ENCODE measurements at places on chromosomes 7 and 10. TPM values are rescaled to one million over a fixed set of nuclear protein-coding genes. Genes with fewer than 3 reads are reported as not detected.

Gene STEAP1
- total RNA-seq: 1.5 TPM

Gene WNT16
- not detected for total RNA-seq

Gene HKDC1
- total RNA-seq: not detected

Gene MYH16
- total RNA-seq: not detected

Gene TCAF2
- total RNA-seq: 0.52 TPM

Gene ZNF488
- total RNA-seq: not detected

Gene DNA2
- total RNA-seq: 1.5 TPM

Gene SPDYE6
- not detected for total RNA-seq

Gene SMIM30
- total RNA-seq: 114 TPM

Gene EGR2
- 0.55 TPM for total RNA-seq

Gene KIFBP
- 50.5 TPM for total RNA-seq

Gene NUP205
- total RNA-seq: 16.0 TPM

Gene ST8SIA6
- total RNA-seq: 7.4 TPM

Gene PRTFDC1
- 9.1 TPM for total RNA-seq

Gene NRAP
- total RNA-seq: 826 TPM

Gene WEE2
- total RNA-seq: not detected

Gene TACR2
- total RNA-seq: not detected

Gene CCT6A
- 73.5 TPM for total RNA-seq

Gene PDZD7
- total RNA-seq: 0.17 TPM

Gene CYP26C1
- total RNA-seq: not detected

Gene BMI1
- 38.8 TPM for total RNA-seq

Gene RAMP3
- total RNA-seq: 36.0 TPM

Gene ZNF248
- total RNA-seq: 12.9 TPM

Gene GPR26
- not detected for total RNA-seq

Gene GATA3
- total RNA-seq: 1.1 TPM

Gene MRLN
- not detected for total RNA-seq

Gene TLX1
- not detected for total RNA-seq

Gene FAM25C
- not detected for total RNA-seq

Gene AS3MT
- 22.4 TPM for total RNA-seq

Gene TNS3
- 42.4 TPM for total RNA-seq

Gene CPA2
- total RNA-seq: not detected

Gene ZNF485
- 1.1 TPM for total RNA-seq

Gene CDHR3
- 0.89 TPM for total RNA-seq

Gene LANCL2
- 8.4 TPM for total RNA-seq

Gene C7orf57
- not detected for total RNA-seq

Gene MPLKIP
- 15.4 TPM for total RNA-seq
